ENCODE measurements at places on chromosomes 1 and 21. TPM values are rescaled to one million over a fixed set of nuclear protein-coding genes. Genes with fewer than 3 reads are reported as not detected.

DNA sequence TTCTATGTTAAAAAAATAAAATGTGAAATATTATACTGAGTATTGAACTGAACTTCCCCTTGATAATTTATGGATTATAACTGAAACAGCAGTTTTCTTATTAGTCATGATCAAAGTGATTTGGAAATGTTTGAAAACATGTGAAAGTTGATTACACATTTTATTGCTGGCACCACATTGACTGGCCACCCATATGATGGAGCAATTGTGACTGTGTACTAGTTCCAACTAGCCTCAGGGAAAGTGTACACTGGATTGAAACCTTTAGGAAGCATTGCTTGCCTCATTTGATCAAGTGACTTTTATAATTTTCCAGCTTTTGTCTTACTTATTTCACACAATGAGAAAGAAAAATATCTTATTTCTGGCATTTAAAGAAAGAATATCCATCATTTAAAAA lies 128.0 kb upstream of the ADGRL2 start:
- H3K36me3 ChIP-seq: no peaks in the 10 kb centered on the region
- no peak overlapping the region for H3K4me3 ChIP-seq
- no peaks in the 10 kb centered on the region for H3K27me3 ChIP-seq
- DNase-seq: no peak
- H3K4me1 ChIP-seq: peaks cover 18% of the 10 kb centered on the region

Gene PLEKHA6
- 2.8 TPM for total RNA-seq

Gene RAB29
- 11.4 TPM for total RNA-seq

DNA sequence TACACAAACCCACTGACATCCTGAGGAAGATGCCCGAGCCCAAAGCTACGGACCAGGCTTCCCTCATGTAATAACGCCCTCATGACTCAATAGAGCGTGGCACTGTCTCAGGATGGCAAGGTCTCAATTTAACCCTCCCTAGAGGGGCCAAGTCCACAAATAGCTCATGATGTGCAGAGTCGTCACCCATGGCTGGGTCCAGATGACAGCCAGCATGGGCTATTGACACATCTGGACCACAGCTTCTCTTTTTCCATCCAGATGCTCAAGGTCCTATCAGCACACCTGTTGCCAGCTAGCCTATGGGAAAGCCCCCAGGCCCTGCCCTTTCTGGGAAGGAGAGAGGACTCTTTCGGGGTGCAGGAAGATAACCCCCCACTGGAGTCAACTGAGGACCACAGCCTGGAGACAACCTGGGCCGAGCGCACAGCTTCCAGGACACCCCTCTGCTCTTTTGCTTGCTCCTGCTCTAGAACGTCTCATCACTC lies 2.8 kb downstream of the LAPTM5 start:
- H3K36me3 ChIP-seq: no peaks in the 10 kb centered on the region
- H3K4me3 ChIP-seq: no peak overlapping the region
- no peaks in the 10 kb centered on the region for H3K4me1 ChIP-seq
- H3K27ac ChIP-seq: no peak overlapping the region
- no peak for DNase-seq

DNA sequence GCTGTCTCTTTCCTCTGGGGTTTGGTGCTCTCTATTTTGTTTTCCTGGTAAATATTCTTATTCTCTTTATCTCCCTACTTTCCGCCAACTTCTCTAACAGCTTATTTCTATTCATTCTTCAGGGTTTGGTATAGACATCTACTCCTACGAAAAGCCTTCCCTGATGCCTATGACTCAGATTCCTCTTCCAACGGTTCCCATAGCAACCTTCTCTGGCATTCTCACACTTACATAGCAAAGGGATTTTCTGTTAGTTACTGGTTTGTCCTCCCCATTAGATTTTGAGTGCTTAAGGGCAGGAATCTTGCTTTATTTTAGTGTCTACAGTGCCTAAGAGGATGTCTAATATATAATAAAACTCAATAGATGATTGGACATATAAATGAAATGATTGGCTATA lies 407.6 kb upstream of the DEPDC1 start:
- H3K4me1 ChIP-seq: no peaks in the 10 kb centered on the region
- H3K27me3 ChIP-seq: no peaks in the 10 kb centered on the region
- no peak overlapping the region for H3K4me3 ChIP-seq
- H3K36me3 ChIP-seq: no peaks in the 10 kb centered on the region

DNA sequence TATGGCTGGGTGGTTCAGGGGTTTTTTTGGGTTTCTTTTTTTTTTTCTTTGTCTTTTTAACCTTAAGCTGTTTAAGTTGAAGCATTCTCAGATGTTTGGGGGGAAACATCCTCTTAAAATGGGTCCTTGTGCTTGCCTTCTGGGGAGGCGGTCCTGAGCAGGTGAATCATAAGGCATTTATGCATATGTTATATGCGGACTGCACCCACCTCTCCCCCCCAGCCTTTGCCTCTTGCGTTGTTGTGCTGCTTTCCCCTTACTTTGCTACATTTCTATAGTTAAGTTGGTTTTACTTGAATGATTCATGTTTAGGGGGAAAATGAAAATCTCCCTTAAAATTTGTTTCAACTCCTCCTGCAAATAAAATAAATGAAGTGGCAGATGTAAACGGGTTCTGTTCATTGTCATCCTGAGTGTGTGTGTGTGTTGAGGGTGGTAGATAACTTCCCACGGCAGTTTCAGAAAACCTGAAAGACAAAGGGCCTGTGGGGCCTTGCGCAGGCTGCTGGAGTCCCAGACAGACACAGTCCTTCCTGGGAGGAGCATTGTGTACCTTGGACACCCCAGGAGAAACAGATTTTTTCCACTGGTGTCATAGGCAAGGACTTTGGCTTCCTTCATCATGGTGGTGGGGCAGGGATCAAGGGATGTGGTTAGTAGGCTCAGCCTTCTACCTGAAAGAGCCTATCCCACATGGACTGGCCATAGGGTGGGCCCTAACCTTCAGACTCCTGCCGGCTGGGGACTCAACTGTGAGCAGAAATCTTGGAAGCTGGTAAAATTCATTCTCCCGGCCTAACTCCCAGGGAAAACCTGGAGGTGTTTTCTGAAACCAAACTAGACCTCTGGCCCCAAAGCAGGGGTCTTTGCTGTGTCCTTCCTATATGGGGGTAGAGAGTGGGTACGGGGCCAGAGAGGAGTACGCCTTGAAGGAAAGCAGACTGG lies 926 bp upstream of the SH3D21 start:
- H3K4me3 ChIP-seq: no peak overlapping the region
- peaks cover 20% of the 10 kb centered on the region for H3K36me3 ChIP-seq
- no peak overlapping the region for H3K27ac ChIP-seq
- H3K27me3 ChIP-seq: no peaks in the 10 kb centered on the region
- H3K4me1 ChIP-seq: no peaks in the 10 kb centered on the region

- no peaks in the 10 kb centered on the region for H3K27me3 ChIP-seq
- no peaks in the 10 kb centered on the region for H3K4me1 ChIP-seq
- H3K4me3 ChIP-seq: no peak overlapping the region
Measured at GRCh38 chr1:94578856-94579255, 37.3 kb upstream of the F3 start.

GRCh38 chr21:34881839-34882371 lies 167.2 kb downstream of the RUNX1 start:
- H3K36me3 ChIP-seq: no peaks in the 10 kb centered on the region
- peak overlapping the region; percentile 70 for H3K27ac ChIP-seq
- H3K4me1 ChIP-seq: peaks cover 7% of the 10 kb centered on the region

Gene PIK3C2B
- total RNA-seq: 36.9 TPM

Gene IL22RA1
- total RNA-seq: 1.0 TPM

- no peaks in the 10 kb centered on the region for H3K36me3 ChIP-seq
- no peaks in the 10 kb centered on the region for H3K27me3 ChIP-seq
- no peak for DNase-seq
- no peak overlapping the region for H3K4me3 ChIP-seq
Measured at GRCh38 chr1:48523558-48523957, 51.6 kb upstream of the SPATA6 start.

GRCh38 chr1:158146739-158147138 lies 34.0 kb upstream of the CD1D start:
- no peak overlapping the region for H3K27ac ChIP-seq
- H3K4me1 ChIP-seq: peaks cover 28% of the 10 kb centered on the region
- no peak overlapping the region for H3K4me3 ChIP-seq
- no peak for DNase-seq
- no peaks in the 10 kb centered on the region for H3K27me3 ChIP-seq

Gene SPOCD1
- total RNA-seq: 0.51 TPM

DNA sequence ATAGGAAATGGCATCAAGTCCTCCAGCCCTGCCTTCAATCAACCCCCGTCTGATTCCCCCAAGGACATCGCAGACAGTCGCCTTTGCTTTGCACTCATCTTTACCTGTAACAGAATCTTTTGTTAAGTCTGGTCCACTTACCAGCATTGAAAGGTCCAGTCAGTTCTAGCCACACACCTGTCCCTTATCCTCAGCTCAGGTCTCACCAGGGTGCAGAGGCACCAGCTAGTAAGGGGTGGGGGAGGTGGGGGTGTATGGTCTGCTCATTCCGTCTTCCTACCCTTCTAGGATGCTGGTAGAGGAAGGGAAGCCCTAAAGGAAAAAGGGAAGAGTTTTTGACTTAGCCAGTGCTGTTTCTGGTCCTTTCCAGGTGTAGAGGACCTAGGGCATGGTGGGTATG lies 427.7 kb downstream of the MATN1 start:
- H3K4me3 ChIP-seq: no peak overlapping the region
- H3K36me3 ChIP-seq: no peaks in the 10 kb centered on the region
- DNase-seq: no peak

DNA sequence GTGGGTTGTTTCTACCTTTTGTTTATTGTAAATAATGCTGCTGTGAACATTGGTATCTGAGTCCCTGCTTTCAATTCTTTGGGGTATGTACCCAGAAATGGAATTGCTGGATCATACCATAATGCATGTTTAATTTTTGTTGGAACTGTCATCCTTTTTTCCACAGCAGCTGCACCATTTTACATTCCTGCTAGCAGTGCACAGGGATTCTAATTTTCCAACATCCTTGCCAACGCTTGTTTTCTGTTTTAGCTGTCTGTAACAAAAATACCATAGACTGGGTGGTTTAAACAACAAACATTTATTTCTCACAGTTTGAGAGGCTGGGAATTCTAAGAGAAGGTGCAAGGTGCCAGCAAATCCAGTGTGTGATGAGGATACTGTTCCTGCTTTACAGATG lies 65.1 kb downstream of the RAVER2 start:
- H3K27ac ChIP-seq: no peak overlapping the region
- peaks cover 3% of the 10 kb centered on the region for H3K4me1 ChIP-seq
- peak; percentile 71 for DNase-seq
- no peaks in the 10 kb centered on the region for H3K36me3 ChIP-seq

- peaks cover 2% of the 10 kb centered on the region for H3K4me1 ChIP-seq
- DNase-seq: peak; percentile 11
- H3K36me3 ChIP-seq: no peaks in the 10 kb centered on the region
- H3K27me3 ChIP-seq: no peaks in the 10 kb centered on the region
- no peak overlapping the region for H3K27ac ChIP-seq
- H3K4me3 ChIP-seq: no peak overlapping the region
Measured at GRCh38 chr1:224540535-224540934, 75.6 kb upstream of the CNIH3 start.

- H3K4me3 ChIP-seq: no peak overlapping the region
- no peak for DNase-seq
- peaks cover 6% of the 10 kb centered on the region for H3K4me1 ChIP-seq
- no peaks in the 10 kb centered on the region for H3K36me3 ChIP-seq
Measured at GRCh38 chr1:25629836-25630235, 13.2 kb downstream of the MAN1C1 start.

Gene MYOC
- total RNA-seq: 1.8 TPM

Gene TRIM46
- total RNA-seq: 0.60 TPM

Gene DIP2A
- total RNA-seq: 32.6 TPM

GRCh38 chr1:218426343-218426657 lies 81.2 kb downstream of the TGFB2 start:
- H3K4me1 ChIP-seq: no peaks in the 10 kb centered on the region
- DNase-seq: peak; percentile 55
- no peak overlapping the region for H3K4me3 ChIP-seq

Data from lung (tissue), 17 donors.